ENCODE measurements at places on chromosomes 13 and 19.

DNA sequence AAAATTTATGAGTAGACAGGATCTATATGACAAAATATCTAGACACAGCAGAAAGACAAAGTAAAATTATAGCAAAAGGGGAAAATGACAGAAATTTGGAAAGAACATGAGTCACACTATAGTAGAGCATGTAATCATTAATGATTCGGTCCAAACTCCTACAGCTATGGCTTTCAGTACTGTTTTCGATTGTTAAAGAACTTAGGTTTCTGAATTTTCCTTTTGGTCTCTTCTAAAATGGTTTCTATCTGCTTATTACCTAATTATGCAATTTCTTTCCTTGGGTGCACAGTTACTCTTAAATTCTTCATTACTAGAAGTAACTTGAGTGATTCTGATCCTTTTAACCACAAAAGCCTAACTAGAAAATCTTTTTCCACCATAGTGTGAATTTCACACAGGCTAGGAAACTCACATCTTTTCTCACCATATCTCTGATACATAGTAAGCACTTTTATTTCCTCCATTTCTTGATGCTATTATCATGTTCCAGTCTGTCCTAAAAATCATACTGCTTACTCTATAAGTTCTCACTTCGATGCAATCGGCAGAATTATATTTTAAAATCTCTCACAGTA is 1101.4 kb downstream of the PCDH9 start:
- DNase-seq: no peak

DNA sequence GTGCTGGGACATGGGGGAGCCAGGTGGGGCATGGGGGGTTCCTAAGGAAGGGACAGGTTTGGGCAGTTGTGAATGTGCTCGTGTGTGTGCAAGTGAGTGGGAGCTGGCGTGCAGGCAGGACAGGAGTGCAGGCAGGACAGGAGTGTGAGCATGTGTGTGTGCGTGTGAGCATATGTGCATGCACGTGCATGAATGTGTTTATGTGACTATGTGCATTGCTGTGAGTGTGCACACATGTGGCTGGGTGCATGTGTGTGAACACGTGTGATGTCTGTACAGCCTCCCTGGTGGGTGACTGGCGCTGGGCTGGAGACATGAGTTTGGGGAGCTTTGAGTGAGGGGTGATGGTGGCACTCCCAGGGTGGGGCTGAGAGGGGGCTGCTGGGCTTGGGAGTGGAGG is 33.4 kb downstream of the CRTC1 start:
- DNase-seq: no peak

DNA sequence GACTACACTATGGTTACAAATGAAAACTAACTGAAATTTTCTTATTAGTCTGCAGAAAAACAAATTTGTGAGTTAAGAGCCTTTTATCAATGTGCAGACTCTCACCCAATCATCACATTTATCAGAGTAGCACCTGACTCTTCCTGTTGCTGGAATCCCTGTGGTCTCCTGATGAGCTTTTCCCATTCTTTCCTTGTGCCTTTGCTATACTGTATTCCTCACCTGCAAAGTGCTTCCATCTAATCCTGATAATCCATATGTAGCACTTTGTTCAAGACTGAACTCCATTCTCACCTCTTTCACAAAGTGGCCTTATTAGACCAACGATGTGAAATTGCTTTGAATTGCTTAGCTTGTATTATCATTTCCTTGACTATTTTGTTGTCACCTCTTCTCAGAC is 225.3 kb downstream of the LHFPL6 start:
- no peak for DNase-seq

DNA sequence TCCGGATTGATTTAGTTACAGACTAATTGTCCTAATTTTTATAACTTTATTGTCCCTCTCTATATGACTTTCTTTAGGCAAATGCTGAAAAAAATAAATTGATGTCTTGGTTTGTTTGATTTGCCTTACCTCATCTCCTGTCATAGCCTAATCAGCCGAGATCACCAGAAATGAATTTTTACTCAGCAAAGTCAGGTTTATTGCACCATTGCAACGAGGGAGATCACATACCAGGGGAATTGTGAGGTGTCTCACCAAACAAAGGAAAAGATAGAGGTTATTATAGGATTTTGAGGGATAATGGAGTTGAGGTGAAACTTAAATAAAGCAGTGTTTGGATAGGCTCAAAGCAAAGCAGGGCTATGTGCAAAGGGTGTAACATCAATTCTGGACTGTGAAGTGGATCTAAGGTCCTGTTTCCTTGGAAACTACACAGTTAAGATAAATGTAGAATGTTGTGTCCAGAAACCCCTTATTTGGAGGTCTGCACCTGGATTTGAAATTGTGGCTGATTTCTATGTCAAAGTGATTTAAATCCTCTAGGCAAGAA is 372.6 kb downstream of the OXGR1 start:
- no peak for DNase-seq

DNA sequence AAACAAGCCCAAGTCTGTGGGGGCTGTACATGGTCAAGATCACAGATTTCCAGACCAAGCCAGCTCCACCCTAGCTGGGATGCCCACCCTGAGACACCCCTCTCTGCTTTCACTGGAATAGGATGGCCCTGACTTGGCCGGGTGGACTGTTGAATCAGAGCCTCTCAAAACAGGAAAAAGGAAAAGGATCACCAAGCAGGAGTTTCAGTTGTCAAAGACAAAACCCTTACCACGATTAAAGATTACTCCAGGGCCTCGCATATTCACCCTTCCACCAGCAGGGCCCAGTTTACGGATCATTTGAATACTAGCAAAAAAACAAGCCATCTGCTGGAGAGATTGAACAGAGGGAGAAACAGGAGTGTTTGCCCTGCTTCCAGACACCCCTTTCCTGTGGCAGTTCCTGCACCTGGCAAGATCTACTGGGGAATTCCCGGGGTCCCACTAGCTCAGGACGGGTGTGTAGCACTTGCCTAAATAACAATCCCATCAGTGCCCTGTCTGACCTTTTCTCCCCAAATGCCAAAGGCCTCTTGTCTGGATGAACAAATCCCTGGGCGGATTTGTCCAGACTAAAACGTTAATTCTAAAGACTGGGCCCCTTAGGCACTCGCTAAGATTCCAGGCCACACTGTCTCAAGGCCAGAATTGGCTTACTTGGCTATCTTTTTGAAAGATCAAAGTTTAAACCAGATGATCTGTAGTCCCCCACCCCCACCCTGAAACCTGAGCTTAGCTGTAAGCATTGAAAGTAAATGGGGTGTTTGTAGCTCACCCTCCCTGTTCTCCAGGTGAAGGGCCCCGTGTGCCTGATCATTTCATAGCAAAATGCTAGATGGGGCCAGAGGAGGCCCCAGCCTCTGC is 38.4 kb downstream of the ACTN4 start:
- DNase-seq: no peak
